ENCODE measurements at places on chromosomes 13 and 19.

- no peak for DNase-seq
These were observed 5.9 kb downstream of the PAF1 start for GRCh38 chr19:39384839-39385568.

- DNase-seq = peak; percentile 83
These were observed 6.5 kb upstream of the HSD17B14 start for GRCh38 chr19:48842789-48843162.

DNA sequence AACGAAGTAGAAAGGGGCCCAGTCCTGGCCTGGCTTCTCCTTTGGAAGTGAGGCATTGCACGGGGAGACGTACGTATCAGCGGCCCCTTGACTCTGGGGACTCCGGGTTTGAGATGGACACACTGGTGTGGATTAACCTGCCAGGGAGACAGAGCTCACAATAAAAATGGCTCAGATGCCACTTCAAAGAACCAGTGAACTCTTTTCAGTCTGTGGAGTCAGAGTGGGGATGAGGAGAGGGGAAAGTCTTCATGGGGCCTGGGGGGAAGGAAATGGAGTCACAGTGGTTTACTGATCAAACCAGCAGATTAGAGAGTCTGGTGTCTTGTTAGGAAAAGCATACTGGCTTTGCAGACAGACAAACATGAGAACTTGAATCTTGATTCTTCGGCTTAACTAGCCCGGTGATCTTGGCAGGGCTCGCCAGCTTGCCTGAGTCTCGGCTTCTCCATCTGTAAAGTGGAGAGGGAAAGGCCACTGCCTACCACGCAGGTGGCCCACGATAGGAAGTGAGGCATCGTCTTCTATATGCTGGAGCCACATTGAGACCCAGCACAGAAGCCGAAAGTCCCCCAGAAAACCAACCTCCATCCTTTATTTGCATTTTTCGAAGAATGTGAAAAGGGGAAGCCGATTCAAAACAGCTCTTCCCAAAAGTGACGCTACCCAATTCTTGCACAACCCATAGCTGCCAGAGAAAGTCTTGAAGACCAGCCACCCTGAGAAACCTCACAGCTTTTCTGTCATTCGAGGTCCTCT lies at the start of gene FFAR1:
FFAR1 (plus strand) TSS at position 732 of the 759 bp plus-strand sequence. CDS start 3,650 bp downstream, outside the sequence.
- DNase-seq = no peak

DNA sequence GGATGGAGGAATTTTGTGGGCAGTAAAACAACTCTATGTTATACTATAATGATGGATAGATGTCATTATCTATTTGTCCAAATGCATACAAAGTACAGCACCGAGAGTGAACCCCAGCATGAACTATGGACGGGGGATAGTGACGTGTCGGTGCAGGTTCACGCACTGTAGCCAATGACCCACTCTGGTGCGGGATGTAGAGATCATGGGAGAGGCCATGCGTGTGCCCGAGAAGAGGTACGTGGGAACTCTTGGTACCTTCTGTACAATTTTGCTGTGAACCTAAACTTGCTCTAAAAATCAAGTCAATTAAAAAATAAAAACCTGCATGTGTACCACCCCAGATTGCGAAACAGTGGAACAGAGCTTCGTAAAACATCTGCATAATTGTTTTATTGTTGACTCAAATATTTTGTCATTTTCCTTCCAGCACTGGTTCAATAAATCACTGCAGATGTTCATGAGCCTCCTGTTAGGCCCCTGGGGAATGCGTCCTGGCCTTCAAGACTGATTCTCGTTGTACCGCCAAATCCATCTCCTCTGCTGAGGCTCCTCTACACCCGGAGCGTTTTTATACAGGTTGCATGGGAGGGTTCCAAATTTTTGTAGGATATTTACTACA lies 30.9 kb downstream of the COL4A1 start:
- DNase-seq = no peak

DNA sequence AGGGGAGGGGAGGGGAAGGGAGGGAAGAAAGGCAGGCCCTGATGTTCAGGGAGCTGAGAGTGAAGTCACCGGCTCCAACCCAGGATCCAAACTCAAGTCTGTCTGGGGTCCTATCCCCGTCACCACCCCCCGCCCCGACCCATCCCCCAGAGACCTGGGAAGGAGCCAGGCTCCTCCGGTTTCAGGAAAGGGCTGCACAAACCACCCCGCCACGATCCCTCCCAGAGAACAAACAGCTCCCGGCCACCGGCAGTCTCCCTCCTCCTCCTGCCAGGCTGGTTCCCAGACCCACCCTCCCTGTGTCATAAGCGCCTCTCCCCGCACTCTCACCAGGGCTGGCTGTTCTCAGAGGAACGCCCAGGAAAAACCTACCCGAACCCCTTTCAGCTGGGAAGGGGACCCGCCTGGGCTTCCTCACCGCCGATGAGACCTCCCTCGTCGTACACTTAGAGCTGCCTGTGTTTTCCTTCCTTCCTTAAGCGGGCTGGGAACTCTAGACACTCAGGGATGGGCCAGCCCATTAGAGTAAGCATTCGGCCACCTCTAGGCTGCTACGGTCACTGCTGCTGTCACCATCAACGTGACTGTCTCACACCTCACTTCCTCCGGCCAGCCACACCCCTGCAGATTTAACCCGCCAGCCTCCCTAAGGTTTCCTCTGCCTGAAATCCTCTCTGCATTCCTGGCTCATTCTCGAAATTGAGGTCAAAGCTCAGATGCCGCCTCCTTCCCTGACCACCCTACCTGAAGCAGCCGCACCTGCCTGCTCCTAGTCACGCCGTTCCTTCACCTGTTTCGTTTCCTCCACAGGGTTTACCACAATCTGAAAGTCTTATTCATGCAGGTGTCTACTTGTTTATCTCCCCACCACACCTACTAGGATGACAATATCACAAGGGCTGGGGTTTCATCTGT lies 6.3 kb upstream of the RDH13 start:
- DNase-seq = peak; percentile 48

DNA sequence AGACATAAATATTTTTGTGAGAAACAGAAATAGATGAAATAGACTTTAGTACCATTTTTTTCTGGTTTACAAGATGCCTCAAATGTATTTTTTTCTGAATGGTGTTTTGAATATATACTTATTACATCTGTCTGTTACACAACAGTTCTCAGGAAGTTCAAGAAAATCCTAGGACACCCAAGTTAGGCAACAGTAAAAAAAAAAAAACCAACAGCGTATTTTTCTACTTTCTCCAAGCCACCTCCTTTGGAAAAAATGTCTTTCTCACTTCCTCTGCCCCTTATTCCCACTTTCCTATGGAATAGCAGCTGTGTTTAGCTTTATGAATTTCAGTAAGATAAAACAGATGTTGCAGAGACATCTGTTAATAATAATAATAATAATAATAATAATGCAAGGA lies 489.6 kb upstream of the KLF12 start:
- no peak for DNase-seq

- no peak for DNase-seq
These were observed 76.2 kb upstream of the TNFSF11 start for GRCh38 chr13:42497798-42498197.

DNA sequence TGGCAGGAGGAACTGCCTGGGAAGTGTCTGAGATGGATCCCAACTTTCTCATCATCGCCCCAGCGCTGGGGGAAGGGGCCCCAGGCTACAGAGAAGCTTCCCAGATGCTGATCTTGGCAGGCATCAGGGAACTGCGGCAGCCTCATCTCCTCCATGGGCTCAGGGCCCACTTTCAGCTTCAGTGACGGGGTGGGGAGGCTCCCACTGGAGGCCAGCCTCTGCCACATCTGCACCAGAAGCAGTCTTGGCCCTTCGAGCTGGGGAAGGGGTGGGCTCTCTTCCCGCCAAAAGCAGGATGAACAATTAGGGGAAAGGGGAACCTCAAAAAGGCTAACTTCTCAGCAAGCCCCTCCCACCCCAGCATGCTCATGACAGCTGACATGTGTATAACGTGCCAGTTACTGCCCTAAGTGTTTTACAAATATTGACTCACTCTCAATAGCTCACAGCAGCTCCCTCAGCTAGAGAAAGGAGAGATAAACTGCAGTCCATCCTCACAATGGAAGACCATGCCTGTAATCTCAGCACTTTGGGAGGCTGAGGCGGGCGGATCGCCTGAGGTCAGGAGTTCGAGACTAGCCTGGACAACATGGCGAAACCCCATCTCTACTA lies 7.1 kb upstream of the S1PR2 start:
- no peak for DNase-seq

DNA sequence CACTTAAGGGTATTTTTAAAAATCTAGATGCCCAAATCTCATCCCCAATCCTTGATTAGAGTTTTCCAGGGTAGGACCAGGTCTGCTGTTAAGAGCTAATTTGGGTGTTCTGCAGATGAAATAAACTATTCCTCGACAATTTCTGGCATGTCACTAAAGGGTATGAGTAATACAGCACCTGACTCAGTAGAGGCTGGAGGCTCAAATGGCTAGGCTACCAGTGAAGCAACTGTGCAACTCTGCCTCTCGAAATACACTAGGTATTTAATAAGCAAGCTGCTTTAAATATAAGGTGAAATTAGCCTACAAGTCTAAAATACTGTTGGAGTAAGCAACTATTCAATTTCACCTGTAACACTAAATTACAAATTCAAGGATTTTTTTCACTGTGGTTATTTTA lies 1.5 kb downstream of the RNF6 start:
- no peak for DNase-seq

DNA sequence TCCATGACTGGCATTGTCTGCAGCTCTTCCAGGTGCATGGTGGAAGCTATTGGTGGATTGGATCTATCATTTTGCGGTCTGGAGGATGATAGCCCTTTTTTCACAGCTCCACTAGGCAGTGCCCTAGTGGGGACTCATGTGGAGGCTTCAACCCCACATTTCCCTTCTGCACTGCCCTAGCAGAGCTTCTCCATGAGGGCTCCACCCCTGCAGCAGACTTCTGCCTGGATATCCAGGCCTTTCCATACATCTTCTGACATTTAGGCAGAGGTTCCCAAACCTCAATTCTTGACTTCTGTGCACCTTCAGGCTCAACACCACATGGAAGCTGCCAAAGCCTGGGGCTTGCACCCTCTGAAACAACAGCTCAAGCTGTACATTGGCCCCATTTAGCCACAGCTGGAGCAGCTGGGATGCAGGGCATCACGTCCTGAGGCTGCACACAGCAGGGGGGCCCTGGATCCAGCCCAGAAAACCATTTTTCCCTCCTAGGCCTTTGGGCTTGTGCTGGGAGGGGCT lies 800.2 kb upstream of the MIR17HG start:
- peak; percentile 6 for DNase-seq

GRCh38 chr19:39341129-39341718 lies 997 bp upstream of the SAMD4B start:
- peak; percentile 68 for DNase-seq

- DNase-seq = no peak
These were observed 48.0 kb downstream of the LRCH1 start for GRCh38 chr13:46600943-46601311.

DNA sequence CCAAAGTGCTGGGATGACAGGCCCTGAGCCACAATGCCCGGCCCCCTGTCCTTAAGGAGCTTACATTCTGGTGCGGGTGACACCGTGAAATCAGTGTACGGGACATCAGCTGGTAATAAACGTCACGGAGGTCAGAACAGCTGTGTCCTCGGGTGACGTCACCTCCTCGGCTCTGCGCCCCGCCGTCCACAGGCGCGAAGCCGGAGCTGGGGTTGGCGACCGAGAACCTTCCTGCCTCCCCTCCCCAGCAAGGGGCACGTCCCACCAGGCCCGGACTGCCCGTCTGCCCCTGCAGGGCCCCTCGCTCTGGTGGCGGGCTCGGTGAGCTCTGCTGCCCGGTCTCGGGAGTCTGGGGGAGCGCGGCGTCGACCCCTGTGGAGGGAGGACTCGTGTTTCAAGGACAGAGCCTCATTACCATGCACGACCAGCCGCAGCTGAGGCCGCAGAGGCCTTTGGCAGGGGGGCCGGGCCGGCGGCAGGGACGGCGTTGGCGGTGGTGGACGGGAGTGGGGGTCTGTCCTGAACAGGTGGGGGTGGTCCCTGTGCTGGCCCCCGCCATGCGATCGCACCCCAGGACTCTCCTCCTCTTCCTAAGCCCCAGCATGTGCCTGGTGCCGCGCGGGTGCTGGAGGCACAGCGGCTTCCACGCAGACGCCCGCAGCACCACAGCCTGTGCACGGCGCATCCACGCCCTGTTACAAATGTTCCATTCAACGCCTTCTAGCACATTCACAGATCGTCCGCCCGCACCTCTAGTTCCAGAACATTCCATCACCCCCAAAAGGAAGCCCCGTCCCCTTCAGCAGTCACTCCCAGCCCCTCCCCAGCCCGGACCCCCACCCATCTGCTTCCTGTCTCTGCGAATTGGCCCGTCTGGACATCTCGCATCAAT lies 5.4 kb downstream of the LINGO3 start:
- peak; percentile 41 for DNase-seq

GRCh38 chr19:2787115-2787514 lies 1.8 kb downstream of the THOP1 start:
- DNase-seq = no peak

- DNase-seq = no peak
These were observed 24.7 kb downstream of the ZSWIM9 start for GRCh38 chr19:48194844-48195830.

- DNase-seq = peak; percentile 94
These were observed 78.7 kb downstream of the SHISA2 start for GRCh38 chr13:25973085-25973484.

GRCh38 chr13:32432856-32433255 lies 4.9 kb upstream of the N4BP2L1 start:
- DNase-seq = no peak

GRCh38 chr13:49093376-49093775 lies 117.7 kb downstream of the FNDC3A start:
- no peak for DNase-seq

- DNase-seq = no peak
These were observed 8.0 kb downstream of the FRY start for GRCh38 chr13:32039528-32039927.

GRCh38 chr19:43441716-43442115 lies 23.7 kb downstream of the LYPD3 start:
- no peak for DNase-seq

DNA sequence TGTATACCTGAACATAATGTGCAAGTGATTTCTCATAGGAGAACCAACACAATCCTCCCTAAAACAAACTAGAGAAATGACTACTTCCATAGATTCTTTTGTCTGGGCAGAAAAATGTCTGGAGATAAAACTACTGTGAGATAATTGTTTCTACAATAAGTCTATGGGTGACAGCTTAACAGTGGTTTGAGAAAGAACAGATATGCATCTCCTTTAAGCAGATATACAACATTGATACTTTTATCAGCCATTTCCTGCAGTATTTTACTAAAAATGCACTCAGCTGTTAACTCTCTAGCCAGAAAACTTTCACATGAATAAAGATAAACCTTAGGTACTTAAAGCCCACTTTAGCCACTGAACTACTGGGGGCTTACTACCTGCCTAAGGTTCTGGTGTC lies 1132.4 kb downstream of the EFNB2 start:
- DNase-seq = no peak

- no peak for DNase-seq
These were observed 72.4 kb upstream of the SOX1 start for GRCh38 chr13:111994578-111994977.

DNA sequence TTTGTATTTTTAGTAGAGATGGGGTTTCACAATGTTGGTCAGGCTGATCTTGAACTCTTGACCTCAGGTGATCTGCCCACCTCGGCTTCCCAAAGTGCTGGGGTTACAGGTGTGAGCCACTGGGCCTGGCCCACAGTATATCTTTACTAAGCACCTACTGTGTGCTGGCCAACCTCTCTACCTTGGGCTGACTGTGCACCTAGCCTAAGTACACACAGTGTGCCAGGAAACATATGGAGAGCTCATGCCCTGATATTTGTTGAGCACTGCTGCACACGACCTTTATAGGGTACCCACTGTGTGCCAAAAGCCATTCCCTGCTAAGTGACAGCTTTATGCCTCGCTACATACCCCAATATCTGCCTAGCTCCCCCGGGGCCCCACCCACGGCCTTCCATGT lies 6.3 kb upstream of the ARHGAP45 start:
- no peak for DNase-seq

- DNase-seq = no peak
These were observed 222.8 kb downstream of the POSTN start for GRCh38 chr13:37375724-37376123.
